T follicular helper cell (primary cell): ENCODE measurements at places on chromosomes 16 and 17.

- DNase-seq, result no peak
Observed at GRCh38 chr16:29665294-29666077, 2.4 kb downstream of the SPN start.

- DNase-seq, result no peak
Observed at GRCh38 chr17:38918129-38918913, 7.1 kb upstream of the LASP1NB start.

DNA sequence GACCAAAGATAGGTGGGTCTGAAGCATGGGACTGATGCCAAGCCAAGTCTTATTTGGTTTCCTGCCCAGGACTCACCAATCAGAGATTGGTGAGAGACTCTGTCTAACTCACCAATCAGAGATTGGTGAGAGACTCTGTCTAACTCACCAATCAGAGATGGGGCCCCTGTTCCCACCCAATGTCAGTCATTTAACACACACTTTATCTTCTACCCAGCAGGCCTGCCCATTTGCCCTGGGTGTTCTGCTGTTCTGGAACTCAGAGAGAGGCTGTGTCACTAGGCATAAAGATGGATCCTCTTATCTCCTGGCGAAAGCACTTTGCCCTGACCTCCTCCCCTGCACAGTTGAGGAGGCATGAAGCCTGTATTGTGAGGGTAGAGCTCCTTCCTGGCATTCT, 5.4 kb upstream of the RHOT1 start:
- no peak for DNase-seq

GRCh38 chr16:67407176-67407787, 9.0 kb downstream of the ZDHHC1 start:
- no peak for DNase-seq
